Activated CD8-positive, alpha-beta T cell treated with anti-CD3 and anti-CD28 coated beads for 36 hours (primary cell): ENCODE measurements at places on chromosomes 2 and 18. TPM values are rescaled to one million over a fixed set of nuclear protein-coding genes. Genes with fewer than 3 reads are reported as not detected.

GCG gene
- not detected for total RNA-seq

CFAP53 gene
- total RNA-seq: 0.76 TPM

POTEI gene
- total RNA-seq: not detected

CMPK2 gene
- 4.5 TPM for total RNA-seq

OR6B2 gene
- total RNA-seq: not detected

IMMT gene
- 144 TPM for total RNA-seq

LCT gene
- 0.11 TPM for total RNA-seq
